Activated CD4-positive, alpha-beta T cell treated with anti-CD3 and anti-CD28 coated beads, Interleukin-2, Interleukin-4, amounts not matched to agents 100 ng/mL and 50 ng/mL, durations not matched to agents 16 hours and 8 hours (primary cell): ENCODE measurements at places on chromosomes 13 and 19.
A peak's percentile ranks its signal among the peaks of the same experiment; 100 is the strongest.

DNA sequence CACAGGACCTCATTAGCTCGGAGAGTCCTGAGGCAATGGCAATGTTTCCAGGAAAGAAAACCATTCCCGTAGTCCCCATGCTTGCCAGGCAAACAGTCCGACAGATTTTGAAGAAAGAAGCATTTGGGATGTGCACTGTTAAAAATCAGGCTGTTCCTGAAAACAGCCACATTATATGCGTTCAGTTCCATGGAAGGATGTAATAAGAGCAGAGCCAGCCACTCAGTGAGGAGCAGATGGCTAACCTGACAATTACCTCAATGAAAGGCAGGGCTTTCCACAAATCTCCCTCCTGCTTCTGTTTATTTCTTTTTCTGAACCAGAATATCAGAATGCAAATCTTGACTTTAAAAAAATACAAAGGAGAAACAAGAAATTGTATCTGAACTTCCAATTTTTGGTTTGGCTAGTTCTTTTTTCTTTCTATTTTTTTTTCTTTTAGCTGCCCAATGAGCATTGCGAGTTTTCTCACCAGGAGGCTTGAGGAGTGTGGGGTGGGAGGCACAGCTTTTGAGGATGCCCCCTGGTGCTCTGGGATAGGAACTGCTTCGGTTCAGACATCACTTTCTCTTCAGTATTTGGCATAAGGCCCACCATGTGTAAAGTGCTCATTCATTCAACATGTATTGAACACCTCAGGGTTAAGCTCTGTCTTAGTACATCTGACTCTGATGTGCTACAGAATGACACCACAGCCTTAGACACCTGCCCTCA lies 124.2 kb downstream of the TBC1D4 start:
- DNase-seq: peak; percentile 60

DNA sequence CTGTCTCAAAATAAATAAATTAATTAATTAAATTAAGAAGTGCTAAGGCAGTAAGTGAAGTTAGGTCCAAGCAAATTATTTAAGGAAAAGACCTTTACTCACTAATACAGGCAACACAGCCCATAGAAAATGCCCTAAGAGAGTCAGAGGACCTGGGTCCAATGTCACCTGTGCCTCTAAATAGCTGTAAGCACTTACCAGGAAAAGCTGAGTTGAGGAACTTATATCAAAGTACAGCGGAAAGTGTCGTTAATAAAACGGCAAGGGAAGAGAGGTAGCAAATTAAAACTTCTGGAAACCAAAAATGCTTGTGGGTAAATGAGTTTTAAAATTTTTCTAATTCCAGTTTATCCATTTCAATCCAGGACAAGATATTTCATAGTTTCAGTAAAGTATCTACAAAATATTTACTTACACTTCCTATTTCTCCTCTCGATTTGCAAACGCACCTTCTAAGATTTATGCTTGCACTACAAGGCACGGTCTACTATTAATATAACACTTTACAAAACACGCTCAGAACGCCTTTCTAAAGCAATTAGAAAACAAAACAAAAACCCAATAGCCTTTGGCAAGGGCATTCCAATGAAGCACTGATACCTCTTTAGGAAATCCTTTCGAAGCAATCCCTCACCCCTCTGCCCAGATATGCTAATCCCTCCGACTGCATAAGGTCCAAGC lies 963 bp downstream of the VPS36 start:
- no peak for DNase-seq

DNA sequence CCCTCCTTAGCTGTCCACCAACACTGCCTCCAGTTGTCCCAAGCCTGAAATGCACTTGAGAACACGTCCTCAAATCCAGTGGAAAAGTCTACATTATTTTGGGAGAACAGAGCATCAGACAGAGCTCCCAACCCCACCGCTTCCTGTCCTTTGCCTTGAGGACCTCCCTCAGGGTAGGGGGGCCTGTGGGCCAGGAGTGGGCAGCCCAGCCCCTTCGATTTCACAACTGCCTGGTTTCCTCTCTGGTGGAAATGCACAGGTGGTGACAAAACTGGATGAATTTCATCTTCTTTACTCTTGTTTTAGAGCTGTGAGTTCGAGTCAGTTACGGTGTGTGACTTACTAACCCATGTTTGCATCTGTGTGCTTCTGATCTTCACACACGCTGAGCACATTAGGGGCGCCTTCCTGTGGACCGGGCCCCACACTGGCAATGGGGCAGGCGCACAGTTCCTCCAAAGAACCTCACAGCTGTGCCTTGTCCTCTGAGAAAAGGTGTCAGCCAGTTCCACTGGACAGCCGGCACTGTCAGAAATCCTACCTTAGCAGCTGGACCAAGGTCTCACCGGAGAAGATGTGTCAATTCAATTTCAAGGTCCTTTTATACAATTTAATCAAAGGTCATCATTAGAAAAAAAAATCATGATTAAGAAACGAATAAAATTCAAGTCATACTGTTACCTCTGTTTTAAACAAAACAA lies 80.2 kb downstream of the IRS2 start:
- DNase-seq: no peak

- no peak for DNase-seq
Measured at GRCh38 chr13:43185226-43185625, 161.8 kb downstream of the DNAJC15 start.

DNA sequence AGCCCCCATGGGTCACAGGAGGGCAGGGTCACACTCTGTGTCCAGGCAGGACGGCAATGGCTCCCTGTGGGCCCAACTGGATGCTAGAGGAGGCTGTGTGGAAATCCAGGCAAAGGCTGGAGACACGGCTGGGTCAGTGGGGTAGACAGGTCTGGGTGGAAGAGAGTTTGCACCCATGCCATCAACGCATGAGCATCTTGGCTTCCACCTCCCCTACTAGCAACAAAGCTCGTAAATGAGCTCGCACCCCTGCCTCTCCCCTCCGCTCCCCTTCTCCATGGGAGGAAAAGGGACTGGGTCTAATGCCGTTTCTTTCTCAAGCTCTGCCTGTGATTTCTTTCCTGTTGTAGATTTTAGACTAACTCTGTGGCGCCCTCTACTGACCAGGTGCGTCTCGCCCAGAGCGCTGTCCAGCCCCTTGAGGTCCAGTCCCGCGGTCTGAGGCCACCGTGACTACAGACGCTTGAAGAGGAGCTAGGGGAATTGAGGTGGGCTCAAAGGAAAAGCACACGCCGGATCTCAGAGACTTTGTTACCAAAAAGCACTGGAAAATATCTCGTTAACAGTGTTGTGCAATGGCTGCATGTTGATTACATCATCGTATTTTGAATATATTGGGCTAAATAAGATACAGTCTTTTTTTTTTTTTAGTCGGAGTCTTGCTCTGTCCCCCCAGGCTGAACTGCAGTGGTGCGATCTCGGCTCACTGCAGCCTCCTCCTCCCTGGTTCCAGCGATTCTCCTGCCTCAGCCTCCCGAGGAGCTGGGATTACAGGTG lies 50.7 kb upstream of the USP29 start:
- no peak for DNase-seq

- no peak for DNase-seq
Measured at GRCh38 chr13:107743100-107743499, 472.2 kb downstream of the LIG4 start.

GRCh38 chr19:16289594-16289993 lies 35.0 kb upstream of the KLF2 start:
- DNase-seq: peak; percentile 10

- no peak for DNase-seq
Measured at GRCh38 chr19:13633522-13633922, 127.2 kb upstream of the CACNA1A start.

DNA sequence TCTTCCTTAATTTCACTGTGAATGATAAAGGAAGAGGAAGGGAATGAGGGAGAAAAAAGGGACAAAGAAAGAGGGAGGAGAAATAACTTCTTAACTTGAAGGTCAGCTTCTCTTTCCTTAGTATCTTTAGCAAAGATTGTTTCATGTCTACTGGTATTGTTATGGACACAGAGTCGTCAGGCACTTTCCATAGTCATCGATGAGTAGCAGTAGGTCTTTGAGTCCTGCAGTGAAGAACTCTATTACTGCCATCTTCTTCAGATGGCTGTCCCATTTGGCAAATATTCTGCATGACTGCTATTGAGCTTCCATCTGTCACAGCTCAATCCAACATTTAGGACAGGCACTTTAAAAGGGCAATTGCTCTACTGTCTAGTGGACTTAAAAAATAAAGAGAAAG lies 2463.1 kb downstream of the PCDH9 start:
- no peak for DNase-seq

DNA sequence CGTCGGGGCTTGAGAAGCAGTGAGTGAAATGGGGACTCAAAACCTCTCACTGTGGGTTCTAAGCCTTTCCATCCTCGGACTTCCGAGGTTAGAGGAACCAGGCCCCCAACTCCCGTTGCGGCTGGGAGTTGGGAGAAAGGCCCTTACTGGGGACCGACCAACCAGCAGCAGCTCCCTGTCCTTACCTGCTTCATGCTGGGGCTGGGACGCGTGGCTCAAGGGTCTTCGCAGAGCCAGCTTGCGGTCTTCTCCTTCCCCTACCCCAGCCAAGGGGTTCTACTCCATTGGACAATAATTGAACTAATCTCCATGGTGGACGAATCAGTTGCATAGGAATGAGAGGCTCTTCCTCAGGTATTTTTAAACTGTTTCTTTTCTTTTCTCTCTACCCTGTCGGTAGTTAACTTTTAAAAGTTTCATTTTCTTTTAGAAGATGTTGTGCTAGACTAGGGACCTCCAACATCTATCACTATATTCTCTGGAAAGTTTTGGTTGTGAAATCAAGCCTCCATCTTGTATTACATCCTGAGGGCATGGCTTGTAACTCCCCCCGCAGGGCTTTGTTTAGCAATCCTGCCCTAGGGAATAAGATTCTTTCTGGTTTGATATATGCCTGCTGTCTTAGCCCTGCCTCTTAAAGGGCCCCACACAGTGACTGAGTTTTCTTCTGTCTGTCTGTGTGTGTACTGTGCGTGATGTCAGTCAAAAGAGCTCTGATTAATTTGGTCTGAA lies 1027.1 kb upstream of the PCDH9 start:
- DNase-seq: no peak

DNA sequence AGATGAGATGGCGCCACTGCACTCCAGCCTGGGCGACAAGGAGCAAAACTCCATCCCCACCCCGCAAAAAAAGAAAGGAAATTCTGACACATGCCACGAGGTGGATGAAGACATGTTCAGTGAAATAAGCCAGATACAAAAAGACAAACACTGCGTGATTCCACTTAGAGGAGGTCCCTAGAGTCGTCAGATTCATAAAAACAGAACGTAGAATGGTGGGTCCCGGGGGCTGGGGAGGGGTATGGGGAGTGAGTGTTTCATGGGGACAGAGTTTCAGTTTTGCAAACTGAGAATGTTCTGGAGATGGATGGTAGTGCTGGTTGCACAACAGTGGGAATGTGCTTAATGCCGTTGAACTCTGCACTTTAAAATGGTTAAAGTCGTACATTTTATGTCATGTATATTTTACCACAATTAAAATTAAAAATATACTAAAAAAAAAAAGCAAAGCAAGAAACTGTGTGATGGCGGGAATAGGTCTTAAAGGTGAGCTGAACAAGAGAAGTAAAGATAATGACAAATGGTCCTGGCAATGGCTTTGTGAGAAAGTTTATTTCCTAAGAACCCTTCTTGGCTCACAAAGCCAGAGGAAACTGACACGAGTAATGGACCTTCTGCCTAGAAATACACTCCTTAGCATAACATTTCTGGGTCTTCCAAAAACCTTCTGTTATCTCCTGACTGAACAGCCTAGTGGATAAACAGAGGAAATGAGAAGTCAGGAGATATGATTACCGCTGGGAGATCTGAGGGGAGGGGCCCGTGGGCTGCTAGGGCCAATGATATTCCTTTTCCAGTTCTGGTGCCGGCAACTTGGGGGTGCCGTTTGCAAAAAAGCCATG lies 4.2 kb upstream of the SPC24 start:
- DNase-seq: no peak

- DNase-seq: no peak
Measured at GRCh38 chr19:2291185-2291751, 9.3 kb upstream of the PEAK3 start.

- DNase-seq: no peak
Measured at GRCh38 chr13:102117175-102117831, 284.5 kb downstream of the FGF14 start.

- no peak for DNase-seq
Measured at GRCh38 chr13:106373989-106374572, 161.4 kb downstream of the EFNB2 start.

DNA sequence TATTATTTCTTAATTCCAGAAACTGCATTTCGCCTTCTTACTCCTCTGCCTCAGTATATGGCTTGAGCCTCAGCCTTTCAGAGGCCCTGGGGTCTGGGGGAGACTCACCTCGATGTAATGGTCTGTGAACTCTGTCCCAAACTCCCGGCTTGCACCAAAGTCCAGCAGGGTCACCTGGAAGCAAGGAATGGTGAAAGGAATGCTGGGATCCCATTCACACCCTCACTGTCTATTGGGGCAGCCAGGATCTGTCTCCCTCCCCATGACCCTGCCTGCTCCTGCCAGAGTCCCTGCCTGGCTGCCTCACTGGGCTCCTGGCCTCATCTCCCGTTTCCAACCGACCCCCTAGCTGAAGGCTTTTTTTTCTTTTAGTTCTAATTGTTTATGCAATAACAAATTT lies 5.4 kb upstream of the NUMBL start:
- DNase-seq: no peak

DNA sequence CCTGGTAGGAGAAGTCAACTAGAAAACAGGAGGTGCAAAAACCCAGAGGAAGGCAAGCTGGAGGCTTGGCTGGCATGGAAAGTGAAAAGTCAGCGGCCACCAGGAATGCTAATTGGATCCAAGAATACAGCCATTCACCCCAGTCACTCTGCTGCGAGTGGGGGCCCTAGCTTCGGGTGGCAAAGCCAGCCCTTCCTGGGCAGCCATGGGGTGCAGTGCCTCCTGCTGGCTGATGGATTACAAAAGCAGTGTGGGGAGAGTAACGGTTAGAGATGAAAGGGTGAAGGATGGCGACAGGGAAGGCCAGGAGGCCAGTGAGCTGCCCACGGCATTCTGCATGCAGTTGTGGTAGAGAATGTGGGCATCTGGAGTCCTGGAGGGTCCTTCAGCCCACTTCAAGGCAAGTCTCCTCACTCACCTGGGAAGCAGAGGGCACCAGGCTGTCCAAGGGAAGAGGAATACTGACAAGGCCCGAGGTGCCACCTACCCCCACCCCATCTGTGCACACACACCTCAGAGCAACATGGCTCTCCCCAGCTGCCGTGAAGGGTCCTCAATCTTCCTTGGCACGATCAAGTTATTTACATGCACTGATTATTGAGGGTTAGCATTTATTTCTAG lies 20.3 kb upstream of the EPHX3 start:
- DNase-seq: no peak

DNA sequence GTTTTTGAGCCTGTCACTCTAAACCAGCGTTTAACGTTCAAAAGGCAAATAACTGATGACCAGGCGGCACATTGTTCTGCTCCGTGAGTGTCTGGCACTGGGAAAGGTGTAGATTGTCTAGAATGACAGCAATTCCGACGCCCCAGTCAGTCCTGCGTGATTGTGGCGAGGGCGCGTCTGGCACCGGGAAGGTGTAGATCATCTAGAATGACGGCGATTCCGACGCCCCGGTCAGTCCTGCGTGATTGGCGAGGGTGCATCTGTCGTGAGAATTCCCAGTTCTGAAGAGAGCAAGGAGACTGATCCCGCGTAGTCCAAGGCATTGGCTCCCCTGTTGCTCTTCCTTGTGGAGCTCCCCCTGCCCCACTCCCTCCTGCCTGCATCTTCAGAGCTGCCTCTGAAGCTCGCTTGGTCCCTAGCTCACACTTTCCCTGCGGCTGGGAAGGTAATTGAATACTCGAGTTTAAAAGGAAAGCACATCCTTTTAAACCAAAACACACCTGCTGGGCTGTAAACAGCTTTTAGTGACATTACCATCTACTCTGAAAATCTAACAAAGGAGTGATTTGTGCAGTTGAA lies 26.1 kb upstream of the NDUFS7 start:
- no peak for DNase-seq
